Inflammatory macrophage treated with lipopolysaccharide for 4 hours (primary cell): ENCODE measurements at places on chromosomes 12 and 14.

- no peak for DNase-seq
These were observed 81.8 kb upstream of the PTPRB start for GRCh38 chr12:70719071-70719470.

DNA sequence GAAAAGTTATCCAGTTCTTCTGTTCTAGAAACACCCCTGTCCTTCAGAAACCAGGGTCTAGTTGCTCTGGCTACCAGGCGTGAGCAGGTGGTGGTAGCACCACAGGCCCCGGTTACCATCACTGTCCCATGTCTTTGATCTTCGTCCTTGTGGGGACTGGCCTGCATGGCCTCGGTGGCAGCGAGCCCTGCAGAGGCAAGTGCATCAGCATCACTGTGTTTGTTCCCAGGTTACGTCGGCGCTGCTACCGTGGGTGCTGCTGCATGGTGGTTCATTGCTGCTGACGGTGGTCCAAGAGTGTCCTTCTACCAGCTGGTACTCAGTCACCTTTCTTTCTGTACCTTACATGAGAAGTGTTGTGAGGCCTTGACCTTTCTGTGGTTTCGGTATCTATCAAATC lies 58.9 kb downstream of the ANAPC7 start:
- DNase-seq, result no peak

GRCh38 chr14:57068511-57068910 lies 200.2 kb downstream of the EXOC5 start:
- no peak for DNase-seq

DNA sequence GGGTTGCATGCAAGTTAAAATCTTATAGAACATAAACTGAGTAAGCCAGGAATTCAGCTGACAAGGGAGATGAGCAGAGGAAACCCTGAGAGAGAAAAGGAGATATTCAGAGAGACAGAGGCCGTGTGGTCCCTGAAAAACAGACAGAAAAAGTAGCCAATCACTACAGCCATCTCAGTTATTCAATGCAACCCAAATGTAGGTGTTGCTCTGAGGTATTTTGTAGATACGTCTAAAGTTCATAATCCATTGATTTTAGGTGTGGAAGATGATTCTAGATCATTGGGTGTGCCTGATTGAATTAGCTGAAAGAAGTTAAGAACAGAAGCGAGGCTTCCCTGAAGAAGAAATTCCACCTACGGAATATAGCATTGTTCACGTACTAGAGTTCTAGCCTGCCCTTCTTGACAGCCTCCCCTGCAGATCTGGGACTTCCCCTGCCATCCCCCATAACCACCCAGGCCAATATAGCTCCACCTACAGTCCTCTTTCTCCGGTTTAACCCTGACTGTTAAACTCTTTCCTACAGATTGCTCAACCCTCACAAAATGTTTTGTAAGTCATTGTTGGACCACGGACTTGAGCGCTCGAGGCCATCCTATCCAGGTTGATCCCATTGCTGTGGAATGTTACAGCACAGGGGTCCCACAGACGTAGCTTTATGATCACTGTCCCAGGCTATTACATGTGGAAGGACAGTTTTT lies 21.7 kb downstream of the AICDA start:
- DNase-seq, result peak; percentile 89

GRCh38 chr12:90939382-90939781 lies 15.6 kb downstream of the CCER1 start:
- DNase-seq, result no peak

- DNase-seq, result peak; percentile 81
These were observed 247.3 kb upstream of the FKBP4 start for GRCh38 chr12:2547273-2548044.

DNA sequence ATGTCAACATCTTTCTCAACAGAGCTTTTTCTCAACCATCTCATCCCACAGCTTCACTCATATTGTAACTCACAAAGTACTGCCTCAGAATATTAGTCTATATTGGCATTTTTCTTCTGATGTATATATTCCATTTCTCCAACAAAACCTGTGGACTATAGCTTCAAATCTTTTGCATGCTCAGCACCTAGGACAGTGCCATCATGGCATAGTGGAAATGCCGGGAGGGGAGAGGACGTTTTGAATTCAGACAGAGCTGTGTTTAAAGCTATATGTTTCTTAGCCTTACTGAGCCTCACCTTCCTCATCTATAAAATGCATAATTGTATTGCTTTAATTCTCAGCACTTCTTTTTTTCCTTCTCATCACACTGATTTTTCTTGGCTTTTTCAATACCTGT lies 452.6 kb downstream of the GALC start:
- no peak for DNase-seq

GRCh38 chr14:55893705-55894104 lies 224.5 kb upstream of the PELI2 start:
- no peak for DNase-seq

GRCh38 chr14:68939893-68940613 lies 39.0 kb downstream of the ACTN1 start:
- no peak for DNase-seq

DNA sequence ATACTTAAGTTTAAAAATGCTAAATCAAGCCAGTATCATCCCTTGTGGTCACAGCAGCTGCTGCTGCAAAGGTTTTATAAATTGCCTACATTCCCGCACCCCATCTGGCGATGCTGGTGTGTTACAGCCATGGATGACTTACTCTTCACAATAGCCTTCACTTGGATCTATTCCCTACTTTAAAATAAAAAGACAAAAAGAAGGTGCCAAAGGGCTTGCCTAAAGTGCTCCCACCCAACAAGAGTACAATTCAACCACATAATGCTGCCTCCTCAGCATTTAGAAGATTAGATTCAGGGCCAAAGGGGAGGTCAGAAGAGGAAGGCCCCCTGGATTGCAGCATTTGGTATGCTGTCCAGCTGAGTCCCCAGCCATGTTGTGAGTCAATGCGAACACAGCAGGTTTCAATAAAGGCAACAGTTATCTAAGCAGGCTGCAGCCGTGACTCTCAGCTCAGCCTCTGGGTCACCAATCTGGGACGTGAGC lies 176.1 kb downstream of the DAD1 start:
- no peak for DNase-seq

DNA sequence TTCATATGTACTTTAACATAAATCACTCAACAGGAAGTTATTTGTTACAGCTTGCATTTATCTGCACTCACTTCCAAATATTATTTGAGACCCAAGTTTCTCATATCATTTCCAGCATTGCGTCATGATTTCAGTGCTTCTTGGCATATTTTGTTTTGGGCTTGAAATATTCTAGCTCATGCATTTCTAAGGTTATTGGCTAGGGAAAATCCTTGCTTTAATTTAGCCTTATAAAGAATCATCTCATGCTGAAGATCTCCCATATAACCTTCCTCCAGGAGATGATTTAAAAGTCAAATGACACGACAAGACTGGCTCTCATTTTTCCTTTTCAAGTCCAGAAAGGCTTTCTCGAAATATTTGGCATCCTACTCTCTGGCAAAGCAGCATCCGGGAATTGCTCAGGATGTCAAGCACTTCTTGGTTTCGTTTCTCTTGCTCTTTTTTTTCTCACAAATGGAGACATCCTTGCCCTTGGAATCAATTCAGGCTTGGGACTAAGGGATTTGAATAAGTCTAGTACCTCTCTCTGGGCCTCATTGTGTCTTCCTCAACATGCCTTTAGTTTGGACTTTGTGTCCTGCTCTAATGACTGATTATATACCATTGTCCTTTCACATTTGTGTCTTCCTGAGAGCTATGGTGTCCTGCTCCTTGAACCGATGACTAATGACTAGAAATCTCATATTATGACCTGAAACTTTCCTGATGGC lies 295.0 kb downstream of the RMST start:
- no peak for DNase-seq

DNA sequence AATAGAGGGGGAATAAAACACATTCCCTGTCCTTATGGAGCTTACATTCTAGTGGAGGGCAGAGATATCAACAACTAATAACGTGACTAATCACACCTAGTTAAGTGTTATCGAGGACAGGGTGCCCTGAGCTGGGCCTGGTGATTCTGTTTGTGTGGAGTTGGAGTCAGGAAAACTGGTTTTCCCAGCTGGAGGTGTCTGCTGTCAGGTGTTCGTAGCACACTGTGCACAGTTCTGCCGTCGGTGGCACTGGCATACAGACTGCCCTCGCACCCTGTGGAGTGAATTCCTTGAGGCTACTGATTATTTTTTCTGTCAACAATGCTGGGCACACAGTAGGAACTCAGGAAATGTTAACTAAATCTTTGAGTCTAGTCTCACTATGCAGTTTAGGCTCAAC lies 900 bp upstream of the MTERF2 start:
- no peak for DNase-seq

DNA sequence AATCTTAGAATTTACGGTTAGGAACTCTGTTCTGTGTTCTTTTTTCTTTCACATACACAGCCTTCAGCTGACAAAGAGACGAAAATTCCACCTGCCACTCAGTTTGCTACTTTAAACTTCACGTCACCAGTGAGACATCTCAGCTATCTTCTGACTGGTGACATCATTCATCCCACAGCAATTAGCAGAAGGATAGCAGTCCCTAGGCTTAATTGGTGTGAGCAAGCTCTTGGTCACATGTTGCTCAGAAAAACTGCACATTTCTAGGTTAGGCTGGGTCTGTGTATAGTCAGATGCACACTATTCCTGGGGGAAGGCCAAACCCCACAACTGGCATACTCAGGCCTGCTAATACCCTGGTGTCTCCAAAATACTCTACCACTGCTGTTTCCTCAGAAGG lies 23.9 kb downstream of the SLC7A7 start:
- DNase-seq, result peak; percentile 93

GRCh38 chr14:54197369-54197768 lies 199.4 kb upstream of the CDKN3 start:
- no peak for DNase-seq

DNA sequence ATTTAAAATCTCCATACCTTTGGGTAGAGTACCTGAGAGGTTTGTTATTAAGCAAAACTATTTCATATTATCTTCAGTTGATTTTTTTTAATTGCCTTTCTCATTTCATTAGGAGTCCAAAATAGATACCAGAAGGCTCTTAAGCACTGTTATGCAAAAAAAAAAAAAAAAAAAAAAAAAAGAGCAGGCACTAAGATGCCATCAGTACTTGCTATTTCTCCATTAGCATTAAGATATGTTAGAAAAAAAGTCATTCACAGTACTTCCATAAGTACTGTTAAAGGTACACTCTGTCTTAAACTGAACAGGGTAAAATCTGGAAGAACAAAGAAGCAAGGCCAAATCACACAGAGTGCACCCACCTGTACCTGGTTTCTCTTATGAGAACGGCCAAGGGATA lies 57.2 kb downstream of the SETD3 start:
- no peak for DNase-seq

GRCh38 chr14:92144708-92145107 lies 22.9 kb downstream of the CPSF2 start:
- DNase-seq, result no peak

DNA sequence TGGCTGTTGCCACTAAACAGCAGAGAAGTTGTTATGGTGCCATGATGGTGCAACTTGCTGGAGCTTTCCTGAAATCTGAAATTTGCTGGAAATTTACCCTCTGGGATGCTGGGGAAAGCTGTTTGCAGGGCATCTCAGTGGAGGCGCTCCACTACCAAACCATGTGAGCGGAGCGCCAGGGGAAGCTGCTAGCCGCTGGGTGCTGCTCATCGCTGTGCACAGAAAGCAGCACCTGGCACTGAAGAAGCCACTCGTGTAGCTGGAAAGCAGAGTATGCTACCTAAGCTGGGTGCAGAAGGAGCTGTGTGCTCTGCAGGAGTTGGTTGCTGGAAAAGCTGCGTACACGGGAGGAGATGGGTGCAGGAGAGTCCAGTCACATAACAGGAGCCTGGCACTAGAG lies 53.0 kb downstream of the MSRB3 start:
- no peak for DNase-seq

DNA sequence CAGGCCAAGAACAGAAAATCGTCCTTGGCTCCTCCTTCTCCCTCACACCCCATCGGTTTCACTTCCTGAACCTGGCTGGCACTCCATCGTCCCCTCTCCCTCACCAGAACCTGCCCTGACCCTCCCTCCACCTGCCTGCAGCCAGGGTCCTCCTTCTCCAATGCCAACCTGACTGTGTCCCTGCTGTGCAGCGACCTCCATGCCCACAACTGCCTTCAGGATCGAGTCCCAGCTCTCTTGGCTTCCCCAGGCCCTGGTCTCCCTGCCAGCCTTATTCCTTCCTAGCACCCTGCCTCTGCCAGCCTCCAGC lies 19.8 kb downstream of the HVCN1 start:
- no peak for DNase-seq

- no peak for DNase-seq
These were observed 4.4 kb upstream of the KRT75 start for GRCh38 chr12:52438305-52439301.

- no peak for DNase-seq
These were observed 22.9 kb downstream of the PROX2 start for GRCh38 chr14:74852922-74853530.

- no peak for DNase-seq
These were observed 115.4 kb downstream of the MON2 start for GRCh38 chr12:62582065-62582366.

GRCh38 chr14:49892636-49893308 lies at the start of gene ARF6:
TSS of gene ARF6 (plus strand) at chr14:49893082. CDS start at chr14:49893737, 655 bp downstream.
- peak; percentile 99 for DNase-seq

DNA sequence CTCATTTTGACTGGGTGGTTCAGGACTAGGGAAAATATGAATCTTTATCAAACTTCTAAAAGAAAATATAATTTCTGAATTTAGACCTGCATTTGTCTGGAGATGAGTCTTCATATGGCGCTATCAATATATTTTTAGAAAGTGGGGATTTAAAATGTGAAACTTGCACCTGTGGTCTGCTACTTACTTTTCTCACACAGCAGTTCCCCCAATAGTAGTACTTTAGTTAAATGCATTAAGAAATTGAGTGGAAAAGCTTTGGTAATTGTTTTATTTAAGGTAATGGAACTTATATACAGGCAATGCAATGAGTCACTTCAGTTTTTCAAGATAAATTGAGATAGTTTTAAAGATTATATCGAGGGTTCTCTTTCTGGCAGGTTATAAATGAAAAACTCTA lies 91.9 kb downstream of the CNTN1 start:
- DNase-seq, result no peak

DNA sequence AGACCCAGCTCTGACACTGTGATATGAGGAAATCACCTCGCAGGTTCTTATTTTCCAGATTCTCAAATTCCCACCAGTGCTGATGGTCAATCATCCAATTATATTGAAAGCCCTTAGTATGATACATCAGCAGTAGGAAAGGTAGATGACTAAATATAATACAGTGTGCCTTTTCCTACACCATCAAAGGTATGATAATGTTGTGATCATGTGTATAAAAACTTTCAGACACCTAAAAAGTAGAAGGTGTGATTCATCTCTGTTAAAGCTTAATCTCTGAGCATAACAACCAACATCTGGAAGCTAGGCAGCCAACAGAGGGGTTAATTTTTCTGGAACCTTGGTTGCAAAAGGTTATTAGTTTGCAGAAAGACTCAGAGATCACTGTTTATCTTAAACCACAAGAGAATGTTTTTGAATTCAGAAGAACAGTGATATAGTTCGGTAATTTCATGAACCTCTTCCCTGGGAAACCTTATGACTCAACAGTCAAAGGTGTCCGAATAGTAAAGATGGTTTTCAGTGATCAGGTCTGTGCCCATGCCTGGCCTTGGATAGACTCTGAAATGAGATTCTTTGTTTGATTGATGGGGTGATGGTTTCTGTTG lies 122.5 kb downstream of the ETV6 start:
- no peak for DNase-seq

- DNase-seq, result peak; percentile 12
These were observed 11.4 kb downstream of the TMEM121 start for GRCh38 chr14:105537580-105538474.
